ENCODE measurements at places on chromosomes 12 and 14. TPM values are rescaled to one million over a fixed set of nuclear protein-coding genes. Genes with fewer than 3 reads are reported as not detected.

The GPR68 gene
- total RNA-seq, result 1.4 TPM

The IL31 gene
- total RNA-seq, result not detected

The CLEC4D gene
- total RNA-seq, result not detected

The TCHP gene
- total RNA-seq, result 14.2 TPM

The ACVRL1 gene
- 0.52 TPM for total RNA-seq

The CDK4 gene
- total RNA-seq, result 180 TPM

The CD4 gene
- total RNA-seq, result not detected

The CTDSP2 gene
- 37.9 TPM for total RNA-seq

The PTCSC3 gene
- not detected for total RNA-seq

The DHH gene
- total RNA-seq, result 0.21 TPM

The RIMBP2 gene
- total RNA-seq, result not detected

The E2F7 gene
- 3.9 TPM for total RNA-seq

The SYT1 gene
- total RNA-seq, result 44.6 TPM

The CTSG gene
- not detected for total RNA-seq

The PPP4R4 gene
- total RNA-seq, result 0.75 TPM
